ENCODE measurements at places on chromosomes 13 and 19.

- no peak for DNase-seq
These were observed 1184.0 kb downstream of the UQCRFS1 start for GRCh38 chr19:28028881-28029444.

DNA sequence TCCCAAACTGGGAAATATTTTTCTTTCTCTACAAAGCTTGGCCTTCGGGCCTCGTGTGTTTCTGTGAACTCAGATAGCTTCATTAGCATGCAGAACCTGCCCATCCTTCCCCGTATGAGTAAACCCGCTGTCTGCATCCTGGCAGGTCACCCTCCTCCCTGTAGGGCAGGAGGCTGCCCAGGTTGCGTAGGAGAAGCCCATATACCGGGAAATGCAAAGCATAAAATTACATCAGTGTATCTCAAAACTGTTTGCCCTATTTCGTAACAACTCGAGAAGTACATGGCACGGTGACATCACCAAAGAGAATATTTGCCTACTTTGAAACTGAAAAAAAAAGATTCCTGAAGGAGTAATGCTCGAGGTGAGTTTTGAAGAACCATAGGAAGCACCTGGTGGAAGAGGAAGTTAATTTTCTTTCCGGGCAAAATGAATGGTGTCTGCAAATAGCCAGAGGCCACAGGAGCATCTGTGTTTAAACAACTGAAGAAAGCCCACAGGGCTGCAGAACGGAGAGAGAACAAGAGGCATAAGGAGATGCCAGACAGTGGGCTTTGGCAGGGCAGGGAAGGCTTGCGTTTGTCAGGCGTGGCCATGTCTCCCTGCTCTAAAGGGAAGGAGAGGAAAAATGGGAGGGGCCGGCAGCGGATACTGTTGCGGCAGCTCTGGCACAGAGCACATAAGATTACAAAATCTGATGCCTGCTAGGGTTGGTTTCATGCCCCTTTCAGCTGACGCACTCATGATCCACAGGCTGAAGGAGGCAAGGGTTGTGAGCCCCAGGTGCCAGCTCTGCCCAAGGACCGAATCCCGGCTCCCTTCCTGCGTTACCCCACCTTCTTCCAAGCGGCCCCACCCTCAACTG lies 81.4 kb downstream of the IRS2 start:
- no peak for DNase-seq

GRCh38 chr13:73131247-73131646 lies 72.4 kb downstream of the KLF5 start:
- no peak for DNase-seq

- no peak for DNase-seq
These were observed 605 bp downstream of the TMEM255B start for GRCh38 chr13:113759525-113760137.

GRCh38 chr19:40614622-40615411 lies 13.6 kb downstream of the LTBP4 start:
- peak; percentile 56 for DNase-seq

GRCh38 chr13:51032831-51033230 lies 78.2 kb downstream of the C13orf42 start:
- no peak for DNase-seq

DNA sequence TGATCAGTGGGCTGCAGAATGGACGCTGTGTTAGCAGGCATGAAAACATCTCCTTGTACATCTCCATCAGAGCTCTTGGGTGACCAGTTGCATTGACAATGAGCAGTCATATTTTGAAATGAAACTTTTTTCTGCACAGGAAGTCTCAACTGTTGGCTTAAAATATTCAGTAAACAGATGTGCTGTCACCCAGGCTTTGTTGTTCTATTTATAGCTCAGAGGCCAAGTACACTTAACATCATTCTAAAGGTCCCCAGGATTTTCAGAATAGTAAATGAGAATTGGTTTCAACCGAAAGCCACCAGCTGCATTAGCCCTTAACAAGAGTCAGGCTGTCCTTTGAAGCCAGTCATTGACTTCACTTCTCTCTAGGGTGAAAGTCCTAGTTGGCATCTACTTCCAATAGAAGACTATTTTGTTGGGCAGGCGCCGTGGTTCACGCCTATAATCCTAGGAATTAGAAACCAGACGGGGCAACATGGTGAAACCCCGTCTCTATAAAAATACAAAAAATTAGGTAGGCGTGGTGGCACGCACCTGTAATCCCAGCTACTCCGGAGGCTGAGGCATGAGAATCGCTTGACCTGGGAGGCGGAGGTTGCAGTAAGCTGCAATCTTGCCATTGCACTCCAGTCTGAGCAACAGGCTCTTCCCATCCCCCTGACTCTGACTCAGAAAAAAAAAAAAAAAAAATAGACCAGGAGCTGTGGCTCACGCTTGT lies 7.9 kb upstream of the PDE4A start:
- no peak for DNase-seq

GRCh38 chr13:31684466-31684865 lies 54.9 kb upstream of the RXFP2 start:
- DNase-seq: no peak

- DNase-seq: no peak
These were observed 1366.0 kb downstream of the UQCRFS1 start for GRCh38 chr19:27846944-27847343.

DNA sequence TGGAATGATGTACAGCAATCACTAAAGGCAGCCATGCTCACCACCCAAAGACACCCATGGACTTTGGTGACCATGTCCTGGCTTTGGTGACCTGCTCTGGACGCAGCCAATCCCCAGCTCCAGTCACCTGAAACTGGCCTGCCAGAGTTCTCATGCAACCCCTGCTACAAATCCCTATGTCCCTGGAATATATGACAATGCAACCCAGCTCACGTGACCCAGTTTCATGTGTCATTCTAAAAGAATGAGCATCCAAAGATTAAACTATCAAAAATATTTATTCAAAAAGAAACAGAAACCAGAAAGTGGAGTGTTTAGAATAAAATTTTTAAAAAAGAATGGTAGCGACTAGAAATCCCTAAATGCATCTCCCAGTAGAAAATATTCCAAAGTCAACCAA lies 203.3 kb upstream of the IRS2 start:
- DNase-seq: no peak

GRCh38 chr19:35269438-35270117 lies 816 bp downstream of the USF2 start:
- peak; percentile 52 for DNase-seq

DNA sequence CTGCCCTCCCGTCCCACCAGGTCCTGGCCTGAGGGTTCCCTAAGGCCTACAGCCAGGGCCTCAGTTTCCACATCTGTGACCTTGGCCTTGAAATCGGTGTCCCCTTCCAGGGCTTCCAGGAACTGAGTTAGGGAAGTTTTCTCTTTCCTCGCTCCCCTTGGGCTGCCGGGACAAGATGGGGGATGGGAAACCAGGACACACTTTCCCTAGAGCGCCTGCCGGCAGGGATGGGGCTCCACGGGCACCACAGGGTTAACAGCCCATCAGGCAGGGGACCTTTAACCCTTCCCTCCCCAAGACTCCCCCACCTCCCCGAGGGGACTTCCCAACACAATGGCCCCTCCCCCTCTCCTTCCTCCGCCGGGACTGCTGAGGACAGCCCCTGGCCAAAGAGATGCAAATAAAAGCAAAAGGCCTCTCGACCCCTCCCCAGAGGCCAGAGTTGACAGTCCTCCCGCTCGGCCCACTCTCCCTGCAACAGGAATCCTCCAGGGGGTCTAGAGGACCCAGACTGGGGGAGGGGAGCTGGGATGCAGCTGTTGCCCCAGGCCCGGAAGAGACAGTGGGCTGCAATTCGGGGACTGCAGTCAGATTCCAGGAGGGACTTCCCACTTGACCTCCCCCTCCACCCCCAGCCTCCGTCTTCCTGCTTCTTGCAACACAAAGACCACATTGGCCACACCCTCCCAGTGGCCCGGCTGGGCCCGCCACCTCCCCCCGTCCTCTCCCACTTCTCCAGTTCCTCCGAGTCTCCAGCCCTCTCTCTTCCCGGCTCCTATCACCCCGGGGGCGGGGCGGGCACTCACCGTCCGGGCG lies 3.4 kb downstream of the BBC3 start:
- no peak for DNase-seq

GRCh38 chr19:29445246-29445645 lies 80.5 kb upstream of the VSTM2B start:
- DNase-seq: no peak

Measured in stimulated activated CD8-positive, alpha-beta memory T cell treated with anti-CD3 and anti-CD28 coated beads, Interleukin-4, amount 100 ng/mL, for 1 hour (primary cell).